ENCODE measurements at places on chromosomes 16 and 17. TPM values are rescaled to one million over a fixed set of nuclear protein-coding genes. Genes with fewer than 3 reads are reported as not detected.

The MEIOB gene
- 1.0 TPM for total RNA-seq

The UNKL gene
- total RNA-seq, result 26.5 TPM

The C1QTNF1 gene
- 60.4 TPM for total RNA-seq

The LITAFD gene
- total RNA-seq, result not detected

The TMIGD1 gene
- total RNA-seq, result not detected

The NPIPA8 gene
- total RNA-seq, result 1.1 TPM

The RAP1GAP2 gene
- total RNA-seq, result 36.5 TPM

The ENGASE gene
- total RNA-seq, result 15.6 TPM

The ST6GALNAC2 gene
- total RNA-seq, result 0.51 TPM

The SRCIN1 gene
- total RNA-seq, result 2.4 TPM

The STAT5B gene
- total RNA-seq, result 30.9 TPM

The RSKR gene
- total RNA-seq, result 4.3 TPM

All from A549 treated with dexamethasone at 1 μM for 4 hours (cell line).